ENCODE measurements at places on chromosomes 4 and X. TPM values are rescaled to one million over a fixed set of nuclear protein-coding genes. Genes with fewer than 3 reads are reported as not detected.

DNA sequence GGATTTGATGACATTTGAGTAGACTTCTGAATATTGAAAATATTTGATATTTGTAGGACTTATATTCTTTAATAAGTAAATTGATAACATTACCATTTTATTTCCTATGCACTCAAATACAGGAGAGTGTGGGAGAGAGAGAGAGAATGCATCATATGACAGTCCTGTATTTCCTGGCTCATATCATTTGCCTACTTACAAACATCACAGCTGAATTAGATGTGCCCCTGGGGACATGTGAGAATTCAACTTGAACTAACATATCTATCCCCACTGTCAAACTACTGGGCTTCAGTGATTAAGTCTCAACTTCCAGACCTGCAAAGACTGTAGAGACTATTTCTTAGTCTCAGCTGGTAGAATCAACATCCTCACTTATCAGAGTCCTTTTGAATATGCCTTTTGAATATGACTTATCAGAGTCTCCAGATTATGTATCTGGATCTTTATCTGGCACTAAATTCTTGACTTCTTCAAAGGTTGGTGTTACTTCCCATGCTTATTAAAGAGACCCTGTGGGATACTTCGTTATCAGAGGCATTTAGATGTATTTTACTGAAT is 75.5 kb downstream of the PABPC4L start:
- H3K27me3 ChIP-seq: no peaks in the 10 kb centered on the region
- H3K36me3 ChIP-seq: no peaks in the 10 kb centered on the region
- H3K4me1 ChIP-seq: peaks cover 6% of the 10 kb centered on the region
- no peak overlapping the region for H3K27ac ChIP-seq
- DNase-seq: no peak

GRCh38 chr4:20954541-20954940 is 254.3 kb downstream of the PACRGL start:
- H3K27me3 ChIP-seq: no peaks in the 10 kb centered on the region
- H3K36me3 ChIP-seq: no peaks in the 10 kb centered on the region
- peak overlapping the region; percentile 87 for H3K27ac ChIP-seq
- DNase-seq: peak; percentile 70
- peak overlapping the region; percentile 13 for H3K4me3 ChIP-seq

Gene DCX
- total RNA-seq: 115 TPM

GRCh38 chrX:7068939-7069367 is 78.6 kb upstream of the STS start:
- H3K4me3 ChIP-seq: no peak overlapping the region
- no peaks in the 10 kb centered on the region for H3K4me1 ChIP-seq
- DNase-seq: peak; percentile 25
- no peak overlapping the region for H3K27ac ChIP-seq

Gene SRPK3
- 33.6 TPM for total RNA-seq
